NCI-H524 treated with DMSO at 0.1 percent for 48 hours (cell line): ENCODE measurements at places on chromosomes 7 and 10.

DNA sequence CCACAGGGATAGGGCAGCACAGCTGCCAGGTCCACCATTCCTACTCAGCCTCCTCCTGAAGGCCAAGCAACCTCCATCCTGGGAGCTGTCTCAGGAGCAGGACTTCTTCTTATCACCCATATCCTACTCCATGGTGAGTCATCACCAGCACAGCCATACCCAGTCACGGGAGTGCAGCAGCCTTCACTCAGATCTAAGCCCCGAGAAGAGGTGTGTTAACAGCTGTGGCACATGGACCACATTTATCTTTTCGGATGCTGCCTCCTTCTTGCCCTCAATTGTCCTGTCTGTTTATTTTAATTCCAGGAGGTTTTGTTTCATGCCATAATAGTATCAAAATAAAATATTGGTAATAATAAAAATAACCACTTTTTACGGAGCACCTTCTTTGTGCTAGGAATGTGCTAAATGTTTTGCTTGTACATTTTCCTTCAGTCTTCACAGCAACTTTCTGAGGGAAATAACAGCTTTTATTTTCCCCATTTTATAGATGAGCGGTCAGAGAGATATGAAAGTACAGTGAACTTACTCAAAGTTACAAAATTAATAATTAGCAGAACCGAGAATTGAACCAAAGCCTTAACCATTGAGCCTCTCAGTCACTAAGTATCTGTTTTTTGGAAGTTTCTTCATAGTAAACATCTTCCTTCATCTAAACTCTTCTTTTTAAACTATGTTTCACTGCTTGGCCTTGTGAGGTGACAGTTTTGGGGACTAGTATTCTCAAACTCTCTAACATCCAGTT lies 2.5 kb upstream of the KEL start:
- no peak for DNase-seq

- DNase-seq = no peak
These were observed 47.8 kb downstream of the SHH start for GRCh38 chr7:155764438-155764793.

- no peak for DNase-seq
These were observed 24.6 kb downstream of the NACAD start for GRCh38 chr7:45064047-45064725.

- no peak for DNase-seq
These were observed 115.9 kb downstream of the VIPR2 start for GRCh38 chr7:159028508-159029401.

DNA sequence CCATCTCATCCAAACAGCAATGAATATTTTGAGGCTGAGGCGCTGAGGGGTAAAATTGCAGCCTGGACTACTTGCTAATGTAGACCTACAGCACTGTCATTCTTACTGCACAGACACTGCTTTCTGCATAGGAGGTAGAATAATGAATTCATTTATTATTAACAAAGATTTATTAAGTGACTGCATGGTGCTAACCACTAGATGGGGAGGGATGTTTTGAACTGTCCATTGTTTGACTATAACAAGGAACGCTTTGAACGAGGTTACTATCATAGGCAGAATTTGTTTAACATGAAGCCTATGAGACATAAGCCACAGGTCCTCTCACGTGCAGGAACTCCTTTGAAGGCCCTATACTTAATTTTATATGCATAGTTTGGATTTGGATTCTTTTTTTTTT lies 143.8 kb downstream of the CFTR start:
- no peak for DNase-seq

DNA sequence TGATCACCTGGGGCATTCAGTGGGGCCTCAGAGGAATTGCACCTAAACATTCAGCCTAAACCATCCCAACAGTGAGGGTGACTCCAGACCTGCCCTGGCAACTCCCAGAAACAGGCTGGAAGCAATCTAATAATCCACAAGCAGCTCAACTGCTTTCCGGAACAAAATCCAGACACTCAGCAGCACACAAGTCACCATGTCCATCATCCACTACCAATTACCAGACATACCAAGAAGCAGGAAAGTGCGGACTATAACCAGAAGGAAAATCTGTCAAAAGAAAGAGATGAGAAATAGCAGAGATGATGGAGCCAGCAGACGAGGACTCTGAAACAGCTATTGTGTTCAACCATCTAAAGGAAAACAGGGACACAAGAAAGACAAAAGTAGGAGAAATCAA lies 342.6 kb upstream of the ZMIZ1 start:
- no peak for DNase-seq

DNA sequence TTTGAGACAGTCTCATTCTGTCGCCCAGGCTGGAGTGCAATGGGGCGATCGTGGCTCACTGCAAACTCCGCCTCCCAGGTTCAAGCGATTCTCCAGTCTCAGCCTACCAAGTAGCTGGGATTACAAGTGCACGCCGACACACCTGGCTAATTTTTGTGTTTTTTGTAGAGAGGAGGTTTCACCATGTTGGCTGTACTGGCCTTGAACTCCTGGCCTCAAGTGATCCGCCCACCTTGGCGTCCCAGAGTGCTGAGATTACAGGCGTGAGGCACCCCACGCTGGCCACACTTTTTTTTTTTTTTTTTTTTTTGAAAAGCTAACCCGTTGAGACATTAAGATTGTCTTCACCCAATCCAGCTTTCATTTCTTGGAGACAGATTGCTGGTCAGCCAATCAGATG lies 2.1 kb downstream of the ZNF273 start:
- DNase-seq = no peak

- DNase-seq = no peak
These were observed 75.5 kb downstream of the CARD11 start for GRCh38 chr7:2968176-2968575.

GRCh38 chr10:58573144-58573543 lies 60.5 kb downstream of the BICC1 start:
- no peak for DNase-seq

DNA sequence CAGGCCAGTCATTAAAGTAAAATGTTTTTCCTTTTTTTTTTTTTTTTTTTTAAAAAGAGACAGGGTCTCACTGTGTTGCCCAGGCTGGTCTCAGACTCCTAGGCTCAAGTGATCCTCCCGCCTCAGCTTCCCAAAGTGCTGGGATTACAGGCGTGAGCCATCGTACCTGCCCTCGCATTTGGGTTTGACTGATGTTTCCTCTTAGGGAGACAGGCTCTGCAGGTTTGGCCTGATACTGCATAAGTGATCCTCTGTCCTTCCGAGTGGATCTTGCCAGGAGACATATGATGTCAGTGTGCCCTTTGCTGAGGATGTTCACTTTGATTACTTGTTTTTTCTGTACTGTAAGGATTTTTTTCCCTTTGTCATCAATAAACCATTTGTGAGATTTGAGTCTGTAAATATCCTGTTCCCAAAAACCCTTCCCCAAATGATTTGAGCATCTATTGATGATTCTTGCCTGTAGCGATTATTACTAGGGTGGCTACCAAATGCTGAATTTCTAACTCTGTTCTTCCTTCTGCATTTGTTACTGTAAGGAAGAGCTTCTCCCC lies 19.7 kb downstream of the LIMK1 start:
- DNase-seq = no peak

GRCh38 chr7:38220452-38220851 lies 42.4 kb downstream of the STARD3NL start:
- no peak for DNase-seq

- no peak for DNase-seq
These were observed 231.3 kb upstream of the PTN start for GRCh38 chr7:137574812-137575211.

DNA sequence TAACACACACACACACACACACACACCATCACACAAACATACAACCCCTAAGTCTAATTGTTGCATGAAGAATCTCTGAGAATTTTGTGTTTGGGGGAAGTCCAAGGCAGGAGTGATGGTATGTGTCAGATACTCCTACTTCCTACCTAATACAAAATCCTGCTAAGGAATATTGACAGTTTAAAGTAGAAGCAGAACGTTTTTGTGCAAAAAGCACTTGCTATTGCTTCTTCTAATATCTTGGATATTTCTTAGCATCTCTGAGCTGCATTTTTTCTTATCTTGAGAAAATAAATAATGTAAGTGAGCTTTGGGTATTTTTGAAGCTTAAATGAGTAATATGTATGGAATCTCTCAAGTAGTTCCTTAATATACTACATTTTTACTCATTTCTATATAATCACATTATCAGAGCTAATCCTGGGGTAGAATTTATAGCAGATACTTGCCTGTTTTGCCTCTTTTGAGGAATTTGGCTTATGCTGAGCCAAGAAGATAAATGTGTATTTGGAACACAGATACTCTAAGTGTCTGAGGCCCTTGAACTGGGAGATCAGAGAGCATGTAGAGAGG lies 212.3 kb downstream of the DKK1 start:
- DNase-seq = no peak

DNA sequence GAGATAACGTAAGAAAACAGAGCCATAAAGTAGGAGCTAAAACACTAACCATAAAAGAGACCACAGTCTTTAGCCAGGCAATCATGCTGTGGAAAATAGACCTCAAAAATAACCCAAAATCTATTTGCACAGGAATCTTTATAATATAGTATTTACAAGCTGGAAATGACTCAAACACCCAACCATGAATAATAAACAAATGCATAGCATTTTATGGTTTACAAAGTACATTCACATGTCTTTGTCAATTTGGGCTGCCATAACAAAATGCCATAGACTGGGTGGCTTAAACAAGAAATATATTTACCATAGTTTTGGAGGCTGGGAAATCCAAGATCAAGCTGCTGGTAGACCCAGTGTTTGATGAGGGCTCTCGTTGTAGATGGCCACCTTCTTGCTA lies 65.5 kb upstream of the GRB10 start:
- no peak for DNase-seq

DNA sequence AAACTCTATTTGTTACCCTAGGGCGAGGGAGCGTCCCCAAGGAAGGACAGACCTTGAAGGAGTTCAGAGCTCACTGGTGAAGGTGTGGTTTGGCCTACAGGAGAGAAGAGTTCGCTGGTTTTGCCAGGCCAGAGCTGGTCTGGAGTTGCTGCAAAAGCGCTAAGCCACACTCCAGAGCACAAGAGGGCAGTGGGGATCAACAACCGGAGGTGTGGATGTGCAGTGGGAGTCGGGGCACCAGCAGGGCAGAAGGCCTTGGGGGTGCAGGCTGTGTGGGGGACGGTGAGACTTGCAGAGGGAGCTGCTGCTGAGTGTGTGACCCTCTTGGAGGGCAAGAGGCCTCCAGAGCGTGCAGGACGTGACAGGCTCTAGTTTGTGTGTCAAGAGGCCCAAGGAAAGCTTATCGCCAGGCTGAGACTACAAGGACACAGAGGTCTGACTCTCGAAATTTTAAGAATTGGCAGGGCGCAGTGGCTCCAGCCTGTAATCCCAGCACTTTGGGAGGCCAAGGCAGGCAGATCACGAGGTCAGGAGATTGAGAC lies 14.3 kb upstream of the CUL1 start:
- no peak for DNase-seq

DNA sequence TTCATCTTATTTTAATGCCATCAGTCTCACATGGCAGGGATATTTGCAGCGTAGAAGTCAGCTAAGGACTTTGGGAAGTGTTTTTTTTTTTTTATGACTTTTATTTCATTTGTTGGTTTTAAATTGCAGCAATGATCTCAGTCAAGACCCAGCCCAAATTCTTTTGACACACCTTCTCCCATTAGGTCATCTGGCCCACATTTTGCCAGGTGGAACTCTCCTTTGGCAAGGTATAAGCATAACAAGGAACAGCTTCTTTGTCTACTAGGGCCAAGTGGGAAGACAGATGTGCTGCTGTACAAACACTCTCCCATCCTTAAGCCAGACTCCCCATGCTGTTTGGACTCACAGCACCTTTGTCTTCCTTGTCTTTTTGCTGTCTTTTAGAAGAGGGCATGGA lies 41.8 kb downstream of the PLEKHA8 start:
- DNase-seq = no peak

- no peak for DNase-seq
These were observed 50.0 kb downstream of the AMZ1 start for GRCh38 chr7:2737771-2738540.

- no peak for DNase-seq
These were observed 35.1 kb downstream of the PLAC9 start for GRCh38 chr10:80167471-80168161.

GRCh38 chr7:36473454-36474282 lies 84.0 kb downstream of the ANLN start:
- DNase-seq = no peak

DNA sequence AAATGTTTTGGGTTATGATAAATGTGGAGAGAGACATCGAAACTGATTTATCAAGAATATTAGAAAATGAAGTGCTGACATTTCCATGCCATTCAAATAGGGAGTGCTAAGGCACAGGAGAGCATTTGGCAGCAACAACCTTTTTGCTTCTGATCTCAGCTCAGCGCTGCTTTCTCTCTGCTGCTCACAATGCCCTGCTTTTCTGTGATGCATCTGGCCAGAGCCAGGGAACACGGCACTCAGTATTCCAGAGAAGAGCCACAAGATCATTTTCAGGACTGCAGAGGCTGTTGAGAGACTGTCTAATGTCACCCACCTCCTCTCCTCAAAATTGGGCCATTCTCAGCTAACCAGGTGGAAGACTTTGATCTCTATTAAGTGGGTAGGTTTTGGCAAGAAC lies 28.1 kb downstream of the INSYN2A start:
- DNase-seq = no peak

DNA sequence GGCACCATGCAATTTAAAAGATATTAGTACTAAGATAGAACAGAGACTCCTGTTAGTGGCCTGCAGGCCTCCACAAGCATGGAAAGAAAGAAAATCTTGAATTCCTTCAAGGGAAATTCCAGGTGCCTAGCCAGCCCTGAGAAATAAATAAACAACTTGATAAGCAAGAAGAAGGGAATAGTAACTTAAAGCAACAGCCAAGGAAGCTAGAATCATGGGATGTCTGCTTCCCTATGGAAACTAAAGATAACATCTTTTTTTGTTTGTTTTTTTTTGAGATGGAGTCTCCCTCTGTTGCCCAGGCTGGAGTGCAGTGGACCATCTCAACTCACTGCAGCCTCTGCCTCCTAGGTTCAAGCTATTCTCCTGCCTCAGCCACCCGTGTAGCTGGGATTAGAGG lies 128.6 kb downstream of the SKIDA1 start:
- DNase-seq = no peak

DNA sequence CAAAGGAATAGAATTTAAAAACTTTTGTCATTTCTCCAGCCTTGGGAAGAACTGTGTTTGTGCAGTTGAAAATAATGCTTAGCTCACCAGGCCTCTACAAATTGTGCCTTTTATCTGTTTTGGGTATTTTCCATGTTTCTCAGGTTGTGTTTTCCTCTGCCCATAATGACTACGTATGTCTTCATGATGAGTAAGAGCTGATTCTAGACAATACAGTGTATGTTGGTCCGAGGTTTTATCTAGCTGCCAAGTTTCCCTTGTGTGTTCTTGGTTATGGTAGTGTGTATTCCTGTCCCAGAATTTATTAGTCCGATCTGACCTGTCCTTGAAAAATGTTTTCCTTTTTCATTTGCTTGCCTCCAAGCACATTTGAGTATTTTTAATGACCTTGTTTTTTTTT lies 83.7 kb upstream of the GLCCI1 start:
- DNase-seq = no peak

GRCh38 chr7:29565224-29565630 lies 1.6 kb downstream of the PRR15 start:
- DNase-seq = no peak

- DNase-seq = no peak
These were observed 62.6 kb downstream of the TACR2 start for GRCh38 chr10:69353977-69354635.

- DNase-seq = no peak
These were observed 31.1 kb downstream of the SKIDA1 start for GRCh38 chr10:21494191-21495001.
